ENCODE measurements at places on chromosomes 6 and 20.

GRCh38 chr6:23905133-23905815, 220.7 kb upstream of the NRSN1 start:
- DNase-seq = no peak

DNA sequence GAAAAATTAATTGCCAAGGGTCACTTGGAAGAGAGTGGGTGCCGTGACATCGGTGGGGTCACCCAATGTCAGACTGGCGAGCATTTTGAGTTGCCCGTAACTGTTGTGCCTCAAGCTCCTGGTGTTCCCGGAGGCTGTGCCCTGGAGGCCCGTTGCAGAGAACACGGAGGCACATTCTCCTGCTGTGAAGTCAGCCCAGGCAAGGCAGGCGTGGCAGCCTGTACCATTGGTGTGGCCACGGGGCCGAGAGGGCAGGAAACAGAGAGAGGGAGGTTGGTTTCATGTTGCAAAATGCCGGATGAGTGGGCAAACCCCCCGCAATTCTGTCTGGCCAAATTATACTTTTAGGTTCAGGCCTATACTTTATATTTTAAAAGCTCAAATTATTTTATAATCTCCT, 81.2 kb downstream of the THBS2 start:
- no peak for DNase-seq

DNA sequence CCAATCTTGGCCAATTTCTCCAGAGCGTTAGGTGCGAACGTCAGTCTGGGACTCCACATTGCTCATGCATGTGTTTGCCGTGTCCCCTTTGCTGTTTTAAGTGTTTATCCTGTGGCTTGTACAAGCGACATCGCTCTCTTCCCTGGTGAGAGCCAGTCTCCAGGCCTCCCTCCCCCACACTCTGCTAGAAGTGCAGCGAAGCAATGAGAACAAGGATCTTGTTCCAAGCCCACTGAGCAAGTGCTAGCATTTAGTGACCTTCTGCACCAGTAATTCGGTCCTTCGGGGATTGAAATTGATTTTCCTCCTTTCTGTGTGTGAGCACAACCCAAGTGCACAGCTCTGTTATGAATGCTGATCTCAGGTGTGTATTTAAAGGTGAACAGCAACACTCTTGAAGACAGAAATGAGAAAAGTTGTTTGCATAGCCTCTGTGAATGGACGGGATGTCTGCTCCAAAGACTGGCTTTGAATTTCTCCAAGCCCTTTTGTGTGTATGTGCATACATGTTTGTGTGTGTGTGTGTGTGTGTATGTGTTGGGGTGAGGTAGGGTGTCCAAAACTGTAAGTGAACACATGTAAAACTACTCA, 29.0 kb downstream of the CD83 start:
- no peak for DNase-seq

DNA sequence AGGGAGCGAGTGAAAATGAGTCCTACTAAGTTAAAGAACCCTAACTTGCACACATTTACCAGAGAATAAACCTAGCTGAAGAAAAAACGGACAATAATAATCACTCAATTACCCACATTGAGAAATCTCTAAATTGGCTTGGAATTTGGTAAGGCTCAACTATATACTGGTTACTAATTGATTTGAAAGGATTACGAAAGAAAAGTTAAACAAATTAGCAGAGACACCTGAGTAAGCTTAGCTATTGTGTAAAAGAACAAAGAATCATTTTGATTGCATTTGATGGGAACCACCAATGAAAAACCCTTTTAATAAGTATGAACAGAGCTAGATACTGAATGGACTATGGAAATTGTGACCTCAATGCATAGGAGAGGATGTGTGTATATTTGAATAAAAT, 118.6 kb upstream of the ADGRF1 start:
- no peak for DNase-seq

- DNase-seq = no peak
Measured at GRCh38 chr6:1082285-1082935, 229.5 kb upstream of the FOXQ1 start.

DNA sequence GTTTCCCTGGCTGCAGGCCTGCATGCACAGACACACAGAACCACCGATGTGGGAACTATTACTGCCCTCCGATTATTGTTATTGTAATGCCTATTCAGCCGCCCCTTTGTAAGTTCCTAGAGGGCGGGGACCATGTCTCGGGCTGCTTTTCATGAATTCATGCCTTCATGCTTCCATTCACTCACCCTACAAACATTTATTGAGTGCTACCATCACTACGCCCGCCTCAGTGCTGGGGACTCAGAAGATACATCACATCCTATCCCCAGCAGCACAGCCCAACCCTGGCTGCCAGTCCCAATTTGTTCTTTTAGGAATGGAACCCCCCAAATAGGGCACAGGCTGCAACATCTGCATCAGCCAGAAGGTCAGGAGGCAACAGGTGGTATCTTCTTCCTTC, 75.9 kb downstream of the FOXA2 start:
- DNase-seq = no peak

GRCh38 chr6:3742076-3742425, 9.5 kb downstream of the PXDC1 start:
- no peak for DNase-seq

DNA sequence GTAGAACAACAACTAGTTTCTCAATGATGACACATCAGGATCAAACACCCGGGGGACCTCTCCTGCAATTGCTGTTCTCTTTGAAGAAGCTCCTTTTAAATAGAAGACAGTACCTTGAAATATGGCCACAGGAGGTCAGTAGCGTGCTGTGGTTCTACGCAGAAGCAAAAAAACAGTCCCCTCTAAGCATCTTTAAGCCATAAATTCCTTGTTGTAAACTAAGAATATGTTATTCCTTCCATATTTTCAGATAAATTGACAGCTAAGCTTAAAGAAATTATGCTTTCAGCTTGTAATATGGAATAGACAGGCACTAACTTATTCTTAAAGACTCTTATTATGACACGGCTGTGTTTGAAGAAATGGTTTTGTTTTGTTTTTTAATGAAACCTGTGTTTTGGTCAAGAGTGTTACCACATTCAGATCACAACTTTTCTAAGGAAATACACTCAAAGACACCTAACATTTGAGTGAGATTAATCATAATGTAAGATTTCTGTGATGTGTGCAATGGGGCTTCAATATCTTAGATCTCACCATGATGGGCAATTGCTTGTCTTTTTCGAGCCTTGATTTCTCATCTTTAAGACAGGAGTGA, 49.7 kb upstream of the IL20RA start:
- DNase-seq = peak; percentile 45

- no peak for DNase-seq
Measured at GRCh38 chr6:40558102-40558501, 29.1 kb downstream of the LRFN2 start.

GRCh38 chr6:91780270-91780669, 1193.4 kb upstream of the MAP3K7 start:
- no peak for DNase-seq

DNA sequence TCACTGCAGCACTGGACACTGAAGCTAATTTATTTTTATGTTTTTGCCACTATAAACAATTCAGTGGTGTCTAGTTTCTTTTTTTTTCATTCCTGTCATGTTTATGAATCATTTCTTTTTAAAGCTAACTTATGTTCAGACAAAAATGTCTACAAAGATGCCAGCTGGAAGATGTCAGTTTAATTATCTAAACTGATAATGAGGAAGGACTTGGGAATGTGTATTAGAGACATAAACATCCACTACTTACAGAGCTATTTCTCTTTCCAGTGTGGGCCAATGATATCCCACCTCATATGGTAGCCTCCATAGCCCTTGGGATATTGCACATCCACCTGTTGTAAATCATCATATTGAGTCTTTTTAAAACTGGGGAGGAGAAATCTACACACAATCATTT, 132.1 kb upstream of the FAM184A start:
- DNase-seq = no peak

DNA sequence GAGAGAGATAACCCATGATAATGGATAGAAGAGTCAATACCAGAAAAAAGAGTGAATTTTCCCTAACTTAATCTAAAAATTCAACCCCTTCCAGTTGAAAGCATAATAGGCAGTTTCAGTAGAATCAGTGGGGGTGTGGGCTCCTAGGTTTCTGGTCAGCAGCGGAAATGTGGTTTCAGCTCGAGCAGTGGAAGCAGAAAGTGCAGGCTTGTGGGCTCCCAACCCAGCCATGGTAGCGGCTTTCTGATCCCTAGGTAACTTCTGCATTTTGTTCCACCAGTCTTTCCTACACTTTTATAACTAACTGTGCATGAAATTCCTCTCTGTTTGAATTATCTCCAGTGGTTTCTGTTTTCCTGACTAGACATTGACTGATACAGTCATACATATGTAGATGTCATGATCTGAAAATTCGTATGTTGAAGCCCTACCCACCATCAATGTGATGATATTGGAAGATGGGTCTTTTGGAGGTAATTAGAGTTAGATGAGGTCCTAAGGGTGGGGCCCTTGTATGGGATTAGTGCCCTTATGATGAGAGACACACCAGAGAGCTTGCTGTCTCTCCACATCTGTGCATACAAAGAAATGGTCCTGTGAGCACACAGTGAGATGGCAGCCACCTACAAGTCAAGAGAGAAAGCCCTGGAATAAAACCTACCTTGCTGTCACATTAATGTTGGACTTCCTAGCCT, 6.5 kb upstream of the DDO start:
- DNase-seq = no peak

DNA sequence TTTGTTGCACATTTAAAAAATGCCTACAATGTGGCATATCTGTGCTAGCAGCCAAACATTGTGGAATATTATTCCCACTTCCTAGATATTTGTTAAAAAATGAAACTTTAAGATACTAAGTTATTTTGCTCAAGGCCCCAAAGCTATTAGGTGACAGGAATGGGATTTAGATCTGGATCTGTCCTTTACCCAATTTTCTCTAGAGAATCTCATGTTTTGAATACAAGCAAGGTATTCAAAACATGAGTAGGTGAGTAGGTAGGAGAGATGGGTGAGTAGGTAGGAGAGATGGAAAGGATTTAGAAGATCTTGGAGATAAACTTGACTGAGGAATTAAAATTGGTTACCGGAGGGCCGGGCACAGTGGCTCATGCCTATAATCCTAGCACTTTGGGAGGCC, 61.2 kb upstream of the AKIRIN2 start:
- DNase-seq = no peak

DNA sequence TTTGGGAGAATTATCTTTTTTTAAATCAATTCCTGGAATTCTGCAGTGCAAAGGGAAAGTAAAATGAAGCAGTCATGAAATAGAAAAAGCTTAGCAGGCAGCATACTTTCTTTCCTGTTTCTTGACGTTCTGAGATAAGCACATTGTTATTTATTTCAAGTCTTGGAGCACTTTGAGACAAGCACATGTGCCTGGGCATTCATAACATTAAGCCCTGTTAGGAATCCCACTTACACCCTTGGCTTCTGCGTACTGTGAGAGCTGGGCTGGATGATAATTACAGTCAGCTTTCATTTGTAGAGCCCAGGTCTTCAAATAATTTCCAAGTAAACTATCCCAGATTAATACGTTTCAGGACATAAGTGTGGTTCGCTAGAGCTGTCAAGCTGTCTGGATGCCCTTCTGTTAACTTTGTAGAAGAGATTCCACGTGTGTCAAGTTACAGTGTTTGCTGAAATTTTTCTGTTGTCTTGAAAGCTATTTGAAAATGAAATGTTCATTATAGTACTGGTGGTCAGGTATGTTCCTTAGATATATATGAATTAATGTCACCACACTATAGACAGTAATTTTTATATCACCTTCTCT, 8.9 kb downstream of the FARS2 start:
- no peak for DNase-seq

DNA sequence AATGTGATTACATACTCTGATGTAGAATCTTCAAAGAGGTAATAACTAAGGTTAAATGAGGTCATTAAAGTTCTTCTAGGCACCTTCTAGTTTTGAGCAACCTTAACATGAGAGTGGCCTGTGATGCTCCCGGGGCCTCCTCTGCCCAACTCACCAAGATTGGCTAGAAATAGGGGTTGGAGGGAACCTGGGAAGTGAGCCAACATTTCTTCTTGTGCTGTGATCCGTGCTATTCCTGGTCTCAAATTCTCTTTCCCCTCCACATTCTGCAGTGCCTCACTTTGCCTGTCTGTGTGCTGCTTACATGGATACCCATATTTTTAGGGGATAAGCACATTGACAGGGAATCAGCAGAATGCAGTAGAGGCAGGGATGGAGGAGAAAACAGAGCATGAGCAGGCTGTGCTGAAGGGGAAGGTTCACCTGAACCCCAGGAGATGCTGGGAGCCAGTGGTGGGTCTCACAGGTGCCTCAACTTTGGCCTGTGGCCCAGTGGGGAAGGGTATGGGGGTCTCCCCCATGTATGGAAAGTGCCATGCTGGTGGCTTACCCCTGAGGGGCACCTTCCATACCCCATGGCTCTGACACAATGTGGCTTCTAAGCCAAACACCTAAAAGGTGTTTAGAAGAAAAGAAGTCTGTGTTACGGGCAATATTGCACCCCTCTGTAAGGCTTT, 164.7 kb upstream of the CHD6 start:
- no peak for DNase-seq
